ENCODE measurements at places on chromosomes 1 and 21. TPM values are rescaled to one million over a fixed set of nuclear protein-coding genes. Genes with fewer than 3 reads are reported as not detected.
A peak's percentile ranks its signal among the peaks of the same experiment; 100 is the strongest.

GRCh38 chr1:182086620-182087019 lies 25.1 kb upstream of the ZNF648 start:
- H3K27ac ChIP-seq: no peak overlapping the region
- H3K27me3 ChIP-seq: no peaks in the 10 kb centered on the region
- DNase-seq: no peak
- no peaks in the 10 kb centered on the region for H3K36me3 ChIP-seq

GRCh38 chr21:34948157-34948556 lies 100.9 kb downstream of the RUNX1 start:
- H3K36me3 ChIP-seq: no peaks in the 10 kb centered on the region
- H3K4me1 ChIP-seq: no peaks in the 10 kb centered on the region
- no peak overlapping the region for H3K27ac ChIP-seq
- no peaks in the 10 kb centered on the region for H3K27me3 ChIP-seq
- DNase-seq: no peak
- no peak overlapping the region for H3K4me3 ChIP-seq

GRCh38 chr1:51381964-51382363 lies 51.6 kb upstream of the TTC39A start:
- no peak overlapping the region for H3K4me3 ChIP-seq
- peaks cover 2% of the 10 kb centered on the region for H3K36me3 ChIP-seq
- H3K27me3 ChIP-seq: no peaks in the 10 kb centered on the region

DNA sequence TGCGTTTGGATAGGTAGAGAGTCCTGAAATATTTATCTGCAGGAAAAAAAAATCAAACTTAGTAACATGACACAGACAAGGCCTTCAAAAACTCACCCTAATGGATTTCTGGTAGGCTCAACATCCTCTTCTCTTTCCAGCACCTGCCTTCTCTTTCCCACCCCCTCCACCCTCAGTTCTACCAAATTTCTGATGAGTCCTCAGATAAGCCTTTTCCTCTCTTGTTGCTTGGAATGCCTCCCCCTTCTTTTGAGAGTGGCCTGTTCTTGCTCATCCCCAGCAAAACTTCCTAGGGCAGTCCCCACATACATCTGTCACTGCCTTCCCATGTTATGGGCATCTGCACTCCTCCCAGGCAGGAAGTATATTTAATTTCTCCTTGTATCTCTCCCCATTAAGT lies 7.6 kb upstream of the LBR start:
- no peak overlapping the region for H3K27ac ChIP-seq
- H3K4me3 ChIP-seq: no peak overlapping the region
- H3K36me3 ChIP-seq: no peaks in the 10 kb centered on the region
- H3K27me3 ChIP-seq: no peaks in the 10 kb centered on the region
- DNase-seq: no peak
- no peaks in the 10 kb centered on the region for H3K4me1 ChIP-seq

DNA sequence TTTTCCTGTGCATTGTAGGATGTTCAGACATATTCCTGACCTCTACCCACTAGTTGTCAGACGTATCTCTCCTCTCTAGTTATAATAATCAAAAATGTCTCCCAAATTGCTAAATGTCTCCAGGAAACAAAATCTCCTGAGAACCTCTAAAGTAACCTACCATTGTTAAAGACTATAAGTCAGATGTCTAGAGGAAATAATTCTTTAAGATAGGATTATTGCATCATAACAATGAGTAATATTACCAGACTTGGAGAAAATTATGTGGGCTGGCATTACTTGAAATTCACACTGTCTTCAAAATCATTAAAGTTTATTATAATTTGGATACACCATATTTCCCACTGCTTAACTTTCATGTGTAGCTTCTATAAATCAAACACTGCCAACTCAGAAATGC lies 643.0 kb upstream of the ADGRL2 start:
- no peak overlapping the region for H3K4me3 ChIP-seq
- no peaks in the 10 kb centered on the region for H3K27me3 ChIP-seq
- DNase-seq: no peak
- no peak overlapping the region for H3K27ac ChIP-seq
- H3K4me1 ChIP-seq: no peaks in the 10 kb centered on the region

GRCh38 chr1:84862810-84863251 lies 30.2 kb downstream of the LPAR3 start:
- no peaks in the 10 kb centered on the region for H3K27me3 ChIP-seq
- no peak for DNase-seq
- no peak overlapping the region for H3K27ac ChIP-seq
- H3K4me3 ChIP-seq: no peak overlapping the region

- H3K27ac ChIP-seq: no peak overlapping the region
- no peaks in the 10 kb centered on the region for H3K36me3 ChIP-seq
- H3K4me3 ChIP-seq: no peak overlapping the region
- DNase-seq: no peak
- no peaks in the 10 kb centered on the region for H3K27me3 ChIP-seq
Measured at GRCh38 chr1:228930479-228930957, 195.2 kb downstream of the RHOU start.

DNA sequence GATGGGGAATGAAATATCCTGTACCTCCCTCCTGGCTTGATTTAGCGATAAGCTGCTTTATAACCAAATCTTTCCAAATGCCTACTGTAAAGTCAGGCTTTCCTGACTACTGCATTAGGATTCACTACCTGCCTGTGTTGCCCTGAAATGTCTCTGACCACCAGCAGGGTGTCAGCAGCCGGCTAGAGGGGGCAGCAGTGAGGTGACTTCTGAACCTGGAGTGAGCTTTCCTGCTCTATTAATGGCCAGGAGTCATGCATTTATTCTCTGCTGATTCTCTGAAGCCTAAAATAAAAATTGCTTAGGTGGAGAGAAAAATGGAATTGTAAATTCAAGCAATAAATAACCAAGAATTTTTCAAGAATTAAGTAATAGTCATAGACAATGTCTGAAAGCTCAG lies 2.5 kb downstream of the BACE2 start:
- H3K27me3 ChIP-seq: no peaks in the 10 kb centered on the region
- H3K36me3 ChIP-seq: no peaks in the 10 kb centered on the region
- H3K4me1 ChIP-seq: no peaks in the 10 kb centered on the region
- H3K4me3 ChIP-seq: peak overlapping the region; percentile 52
- peak overlapping the region; percentile 78 for H3K27ac ChIP-seq

GRCh38 chr21:34260277-34261008 lies 103.4 kb upstream of the KCNE2 start:
- H3K4me1 ChIP-seq: no peaks in the 10 kb centered on the region
- H3K36me3 ChIP-seq: no peaks in the 10 kb centered on the region
- no peak overlapping the region for H3K4me3 ChIP-seq
- no peaks in the 10 kb centered on the region for H3K27me3 ChIP-seq
- H3K27ac ChIP-seq: no peak overlapping the region

GRCh38 chr21:18369115-18369514 lies 34.5 kb downstream of the TMPRSS15 start:
- H3K4me1 ChIP-seq: no peaks in the 10 kb centered on the region
- H3K27ac ChIP-seq: no peak overlapping the region
- no peaks in the 10 kb centered on the region for H3K36me3 ChIP-seq
- no peak for DNase-seq

DNA sequence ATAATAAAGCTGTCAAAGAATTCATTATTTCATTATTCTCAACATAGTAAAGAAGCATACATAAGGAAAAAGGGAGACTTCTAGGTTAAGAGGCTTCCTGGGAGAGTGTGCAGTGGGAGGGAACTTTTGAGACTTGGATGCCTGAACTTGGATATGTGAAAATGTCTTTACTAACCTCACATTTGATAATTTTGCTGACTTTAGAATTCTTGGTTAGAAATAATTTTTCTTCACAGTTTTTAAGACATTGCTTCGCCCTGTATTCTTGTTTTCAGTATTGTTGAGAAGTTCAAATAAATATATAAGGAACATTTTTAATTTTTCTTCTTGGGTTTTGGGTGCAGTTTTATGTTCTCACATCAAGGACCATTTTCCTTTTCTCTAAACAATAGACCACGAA lies 40.0 kb downstream of the GPSM2 start:
- no peaks in the 10 kb centered on the region for H3K27me3 ChIP-seq
- H3K36me3 ChIP-seq: no peaks in the 10 kb centered on the region
- H3K27ac ChIP-seq: no peak overlapping the region

- H3K27me3 ChIP-seq: no peaks in the 10 kb centered on the region
- H3K4me1 ChIP-seq: no peaks in the 10 kb centered on the region
- DNase-seq: no peak
- no peak overlapping the region for H3K27ac ChIP-seq
- no peak overlapping the region for H3K4me3 ChIP-seq
Measured at GRCh38 chr1:90510143-90510542, 207.0 kb downstream of the BARHL2 start.

GRCh38 chr1:244283772-244284171 lies 167.9 kb downstream of the ADSS2 start:
- DNase-seq: no peak
- H3K27ac ChIP-seq: no peak overlapping the region

DNA sequence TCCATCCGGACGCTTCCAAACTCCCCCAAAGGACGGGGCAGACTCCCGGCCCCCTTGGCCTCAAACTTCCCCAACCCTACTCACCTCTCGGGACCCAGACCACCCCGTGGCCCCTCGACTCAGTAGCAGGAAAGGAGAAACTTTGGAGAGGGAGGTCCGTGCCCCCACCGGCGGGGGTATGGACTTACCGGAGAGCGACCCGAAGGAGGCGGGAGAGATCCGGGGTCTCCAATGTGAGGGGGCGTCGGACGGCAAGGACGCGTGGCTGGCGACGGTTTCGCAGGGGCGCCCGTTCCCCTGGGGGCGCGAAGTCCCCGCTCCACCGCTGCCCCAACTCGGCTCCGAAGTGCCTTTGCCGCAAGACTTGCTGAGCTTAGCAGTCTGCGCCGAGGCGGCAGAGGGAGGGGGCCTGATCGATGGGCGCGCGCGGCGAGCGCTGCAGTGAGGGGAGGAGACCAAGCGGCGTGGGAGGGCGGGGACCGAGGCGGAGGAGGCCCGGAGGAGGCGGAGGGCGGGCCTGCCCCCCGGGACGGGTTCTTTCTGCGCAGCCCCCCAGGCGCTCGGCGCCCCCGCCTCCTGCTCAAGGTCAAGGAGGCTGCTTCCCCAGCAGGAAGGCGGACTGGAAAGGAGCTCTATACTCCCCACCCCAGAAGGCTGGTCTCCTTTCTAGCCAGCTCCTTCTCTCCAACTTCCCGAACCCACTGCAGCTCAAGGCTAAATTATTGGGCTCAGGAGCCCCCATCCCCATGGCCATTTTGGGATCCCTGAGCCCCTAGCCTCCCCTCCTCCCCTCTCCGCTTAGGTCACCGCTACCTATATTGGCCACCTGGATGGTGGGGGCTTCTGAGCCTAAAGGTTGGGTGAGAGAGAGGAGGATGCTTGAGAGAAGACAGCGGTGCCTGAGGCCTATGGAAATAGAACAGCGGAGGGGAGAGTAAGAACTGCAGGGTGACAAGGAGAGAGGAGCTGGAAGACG lies at the start of gene SYT2:
Gene SYT2 (minus strand): TSS at position 385 of the 976 bp plus-strand sequence. CDS start 104,682 bp downstream, outside the sequence.
- H3K27ac ChIP-seq: no peak within 1 kb of the TSS
- H3K27me3 ChIP-seq: peaks cover 7% of the 10 kb centered on the region
- H3K4me3 ChIP-seq: no peak within 1 kb of the TSS
- H3K4me1 ChIP-seq: peaks cover 2% of the 10 kb centered on the region
- H3K36me3 ChIP-seq: no peaks in the 10 kb centered on the region
- DNase-seq: peak; percentile 60

DNA sequence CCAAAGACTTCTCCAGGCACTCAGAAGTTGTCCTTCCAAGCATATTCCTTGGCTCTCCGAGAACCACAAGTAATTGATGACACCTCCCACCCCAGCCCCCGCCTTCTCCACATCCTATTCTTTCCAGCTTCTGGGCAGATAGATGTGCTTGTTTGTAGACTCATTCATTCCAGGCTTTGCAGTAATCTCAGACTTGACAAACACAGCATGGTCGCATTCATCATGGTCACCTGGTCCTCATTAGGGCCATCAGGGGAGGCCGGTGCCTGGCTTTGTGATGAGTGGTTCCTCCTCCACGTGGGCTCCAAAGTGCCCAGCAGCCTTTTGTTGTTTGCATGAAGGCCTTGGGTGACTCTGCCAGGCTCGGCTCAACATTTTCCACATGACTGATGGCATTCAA lies 28.5 kb upstream of the KCNE2 start:
- H3K27ac ChIP-seq: no peak overlapping the region
- H3K4me3 ChIP-seq: no peak overlapping the region
- no peak for DNase-seq
- no peaks in the 10 kb centered on the region for H3K27me3 ChIP-seq

DNA sequence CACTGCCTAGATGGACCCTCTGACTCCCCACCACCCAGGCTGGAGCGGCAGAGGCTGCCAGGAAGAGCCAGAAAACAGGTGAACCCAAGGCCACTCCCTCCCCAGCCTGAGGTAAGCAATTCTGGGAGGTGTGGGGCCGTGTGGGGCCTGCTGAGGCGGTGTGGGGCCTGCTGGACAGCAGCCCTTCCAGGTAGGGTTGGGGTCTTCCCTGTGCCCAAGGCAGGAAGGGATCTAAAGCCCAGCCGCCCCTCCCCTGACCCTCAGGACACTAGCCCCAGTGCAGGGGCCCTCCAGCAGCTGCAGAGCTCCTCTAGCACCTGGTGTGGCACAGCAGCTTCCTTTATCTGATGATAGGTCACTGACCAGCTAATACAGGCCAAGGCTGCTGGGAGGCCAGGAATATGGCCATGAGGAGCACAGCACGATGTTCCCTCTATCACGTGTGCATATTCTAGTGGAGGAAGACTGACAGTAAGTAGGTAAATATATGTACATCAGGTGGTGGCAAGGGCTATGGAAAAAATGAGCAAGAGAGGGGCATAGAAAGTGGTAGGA lies 86.9 kb downstream of the IER5 start:
- H3K27ac ChIP-seq: no peak overlapping the region
- no peak overlapping the region for H3K4me3 ChIP-seq
- no peaks in the 10 kb centered on the region for H3K4me1 ChIP-seq
- no peak for DNase-seq
- no peaks in the 10 kb centered on the region for H3K36me3 ChIP-seq

DNA sequence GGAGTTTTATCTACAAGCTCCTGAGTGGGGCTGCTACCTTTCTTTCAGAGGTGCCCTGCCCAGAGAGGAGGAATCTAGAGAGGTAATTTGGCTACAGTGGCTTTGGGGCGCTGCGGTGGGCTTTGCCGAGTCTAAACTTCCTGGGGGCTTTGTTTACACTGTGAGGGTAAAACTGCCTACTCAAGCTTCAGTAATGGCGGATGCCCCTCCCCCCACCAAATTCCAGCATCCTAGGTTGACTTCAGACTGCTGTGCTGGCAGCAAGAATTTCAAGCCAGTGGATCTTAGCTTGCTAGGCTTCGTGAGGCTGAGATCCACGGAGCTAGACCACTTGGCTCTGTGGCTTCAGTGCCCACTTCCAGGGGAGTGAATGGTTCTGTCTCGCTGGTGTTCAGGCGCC lies 43.9 kb downstream of the SWT1 start:
- H3K36me3 ChIP-seq: no peaks in the 10 kb centered on the region
- DNase-seq: no peak
- H3K4me1 ChIP-seq: no peaks in the 10 kb centered on the region
- no peaks in the 10 kb centered on the region for H3K27me3 ChIP-seq

GJA9 gene
- not detected for polyA plus RNA-seq

SLC2A5 gene
- polyA plus RNA-seq: 9.0 TPM

SUSD4 gene
- polyA plus RNA-seq: 23.7 TPM

SH2D2A gene
- polyA plus RNA-seq: 0.32 TPM

TDRD10 gene
- polyA plus RNA-seq: 2.3 TPM

TMCC2 gene
- 3.5 TPM for polyA plus RNA-seq

GJA5 gene
- 36.4 TPM for polyA plus RNA-seq

CLCC1 gene
- polyA plus RNA-seq: 10.7 TPM

SLAMF7 gene
- 0.65 TPM for polyA plus RNA-seq

UBASH3A gene
- not detected for polyA plus RNA-seq

UBL4B gene
- not detected for polyA plus RNA-seq

C1orf141 gene
- not detected for polyA plus RNA-seq

AZIN2 gene
- 7.5 TPM for polyA plus RNA-seq

BSDC1 gene
- 40.2 TPM for polyA plus RNA-seq

CLIC6 gene
- polyA plus RNA-seq: 2.1 TPM

NGF gene
- polyA plus RNA-seq: 6.0 TPM

NBPF26 gene
- 1.9 TPM for polyA plus RNA-seq

All from kidney (tissue), 22 donors.